ENCODE measurements at places on chromosomes 1 and 21. TPM values are rescaled to one million over a fixed set of nuclear protein-coding genes. Genes with fewer than 3 reads are reported as not detected.
A peak's percentile ranks its signal among the peaks of the same experiment; 100 is the strongest.

- no peaks in the 10 kb centered on the region for H3K27me3 ChIP-seq
- DNase-seq, result no peak
- peaks cover 12% of the 10 kb centered on the region for H3K4me1 ChIP-seq
- H3K36me3 ChIP-seq, result no peaks in the 10 kb centered on the region
Observed at GRCh38 chr1:202355944-202356553, 7.5 kb downstream of the PPP1R12B start.

- no peaks in the 10 kb centered on the region for H3K4me1 ChIP-seq
- H3K27me3 ChIP-seq, result no peaks in the 10 kb centered on the region
- H3K4me3 ChIP-seq, result no peak overlapping the region
- H3K27ac ChIP-seq, result no peak overlapping the region
Observed at GRCh38 chr21:24514081-24514733, 1093.1 kb downstream of the MRPL39 start.

The LCK gene
- not detected for total RNA-seq

- no peak overlapping the region for H3K4me3 ChIP-seq
- no peaks in the 10 kb centered on the region for H3K36me3 ChIP-seq
- H3K4me1 ChIP-seq, result peaks cover 16% of the 10 kb centered on the region
- H3K27ac ChIP-seq, result no peak overlapping the region
- H3K27me3 ChIP-seq, result no peaks in the 10 kb centered on the region
Observed at GRCh38 chr21:38350684-38351083, 93.9 kb downstream of the KCNJ15 start.

DNA sequence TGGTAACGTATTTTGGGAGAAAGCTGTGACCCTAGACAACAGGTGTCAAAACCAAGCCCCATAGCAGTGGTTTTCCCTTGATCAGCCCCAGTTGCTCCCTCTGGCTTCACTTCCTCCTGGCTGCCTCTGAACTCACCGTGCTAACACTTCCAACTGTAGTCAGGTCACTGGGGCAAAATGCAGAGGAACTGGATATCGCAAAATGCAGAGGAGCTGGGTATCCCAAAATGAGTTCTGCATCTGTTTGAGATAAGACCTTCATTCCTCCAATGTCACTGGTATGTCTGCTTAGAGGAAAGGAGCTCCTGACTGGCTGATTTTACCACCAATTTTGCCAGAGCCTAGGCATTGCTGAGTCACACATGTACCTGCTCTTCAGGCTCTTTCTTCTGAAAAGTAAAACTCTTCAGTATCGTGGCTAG lies 19.6 kb upstream of the TACSTD2 start:
- H3K27ac ChIP-seq, result no peak overlapping the region
- peaks cover 16% of the 10 kb centered on the region for H3K36me3 ChIP-seq
- DNase-seq, result no peak
- H3K4me3 ChIP-seq, result no peak overlapping the region

The PLXNA2 gene
- 69.7 TPM for total RNA-seq

The CCDC30 gene
- 3.2 TPM for total RNA-seq

DNA sequence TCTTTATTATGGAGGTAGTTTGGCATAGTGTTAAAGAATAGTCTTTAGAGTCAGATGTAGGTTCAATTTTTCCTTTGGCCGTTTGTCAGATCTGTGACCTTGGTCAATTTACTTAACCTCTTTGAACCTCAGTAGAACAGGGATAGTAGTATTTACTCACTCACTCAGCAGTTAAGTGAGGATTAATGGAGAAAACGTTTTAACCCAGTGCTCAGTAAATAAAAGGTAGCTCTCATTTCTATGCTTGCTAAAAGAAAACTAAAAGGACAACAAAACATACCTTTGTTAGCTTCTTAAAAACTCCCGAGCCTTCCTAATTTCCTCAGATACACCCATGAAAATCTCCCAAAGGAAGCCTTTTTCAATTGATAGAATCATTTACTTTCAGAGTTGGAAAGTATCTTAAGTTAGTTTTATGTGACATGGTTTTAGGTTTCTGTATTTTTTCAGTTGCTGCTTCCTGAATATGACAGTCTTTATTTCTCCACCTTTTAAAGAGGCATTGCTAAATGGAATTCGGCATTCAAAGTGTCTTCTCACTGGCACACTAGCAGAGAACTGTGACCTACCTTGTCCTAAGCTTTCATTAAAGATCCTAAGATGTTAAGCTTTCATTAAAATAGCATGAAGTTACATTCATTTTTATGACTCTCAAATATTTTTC lies 7.8 kb downstream of the ABCD3 start:
- peak overlapping the region; percentile 62 for H3K4me3 ChIP-seq
- H3K4me1 ChIP-seq, result peaks cover 40% of the 10 kb centered on the region
- no peaks in the 10 kb centered on the region for H3K27me3 ChIP-seq

DNA sequence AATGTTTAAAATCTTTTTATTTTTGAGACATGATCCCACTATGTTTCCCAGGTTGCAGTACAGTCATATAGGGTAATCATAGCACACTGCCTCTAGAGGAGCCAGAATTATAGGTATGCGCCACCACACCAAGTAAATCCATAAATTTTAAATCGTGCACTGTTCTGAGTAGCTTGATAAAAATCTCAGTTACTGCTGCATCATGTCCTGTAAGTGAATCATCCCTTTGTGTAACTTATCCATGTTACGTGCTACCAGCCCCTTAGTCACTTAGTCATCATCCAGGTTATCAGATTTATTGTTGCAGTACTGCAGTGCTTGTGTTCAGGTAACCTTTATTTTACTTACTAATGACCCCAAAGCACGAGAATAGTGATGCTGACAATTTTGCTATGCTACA lies 1770.9 kb downstream of the BRINP3 start:
- peak; percentile 85 for DNase-seq
- no peaks in the 10 kb centered on the region for H3K36me3 ChIP-seq
- no peaks in the 10 kb centered on the region for H3K27me3 ChIP-seq
- no peak overlapping the region for H3K4me3 ChIP-seq

DNA sequence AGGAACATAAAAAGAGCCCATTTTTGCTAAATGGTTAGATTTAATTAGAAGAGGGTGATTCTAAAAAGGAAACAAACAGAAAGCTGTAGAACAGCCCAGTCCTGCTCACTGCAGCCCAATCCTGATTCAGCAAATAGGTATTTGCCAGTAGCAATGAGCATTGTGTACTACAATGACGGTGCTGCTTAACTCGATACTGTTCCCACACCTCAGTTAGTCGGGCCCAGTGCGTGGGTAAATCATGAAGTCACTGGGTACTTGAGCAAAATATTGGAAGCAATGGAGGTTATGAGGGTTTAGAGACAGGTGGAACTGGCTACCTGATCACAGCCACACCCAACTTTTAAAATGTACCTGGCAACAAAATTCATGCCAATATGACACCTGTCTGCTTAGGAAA lies 101.5 kb upstream of the ADGRL2 start:
- H3K4me1 ChIP-seq, result peaks cover 30% of the 10 kb centered on the region
- peak overlapping the region; percentile 80 for H3K27ac ChIP-seq
- peak; percentile 83 for DNase-seq
- H3K27me3 ChIP-seq, result no peaks in the 10 kb centered on the region
- H3K4me3 ChIP-seq, result no peak overlapping the region

The VWA5B1 gene
- not detected for total RNA-seq

DNA sequence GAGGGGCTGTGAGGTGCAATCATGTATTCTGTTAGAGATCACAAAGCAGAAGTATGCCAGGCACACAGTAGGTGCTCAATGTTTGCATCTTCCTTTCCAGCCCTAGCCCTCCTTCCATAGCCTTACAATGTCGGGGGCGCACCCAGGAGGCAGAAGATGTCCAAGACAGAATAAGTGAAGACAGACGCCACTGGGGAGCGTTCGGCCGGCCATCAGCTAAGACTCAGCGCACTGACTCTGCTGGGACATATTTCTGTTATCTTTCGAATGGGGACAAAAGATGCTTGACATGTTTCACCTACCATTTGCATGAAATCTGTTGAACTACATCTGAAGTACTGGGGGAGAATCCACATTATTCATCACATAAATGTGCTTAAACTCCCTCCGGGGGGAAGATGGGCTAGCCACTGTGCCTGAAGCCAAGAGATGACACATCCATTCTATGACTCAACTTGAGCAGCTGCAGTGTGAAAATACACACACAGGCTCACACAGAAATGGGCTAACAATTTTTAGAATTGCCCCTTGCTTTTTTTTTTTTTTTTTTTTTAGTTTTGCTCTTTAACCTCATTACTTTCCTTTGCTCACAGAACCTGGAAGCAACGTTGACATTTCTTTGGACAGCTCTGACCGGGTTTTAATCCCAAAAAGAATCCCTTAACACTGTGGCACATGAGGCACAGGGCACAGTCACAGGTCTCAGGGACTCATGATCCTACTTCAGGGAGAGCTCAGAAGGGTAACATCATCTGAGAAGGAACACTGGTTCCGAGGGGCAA lies 7.9 kb downstream of the TIAM1 start:
- H3K36me3 ChIP-seq, result no peaks in the 10 kb centered on the region
- DNase-seq, result peak; percentile 88
- peak overlapping the region; percentile 78 for H3K27ac ChIP-seq
- peaks cover 25% of the 10 kb centered on the region for H3K4me1 ChIP-seq
- H3K27me3 ChIP-seq, result no peaks in the 10 kb centered on the region

- peak; percentile 42 for DNase-seq
- no peaks in the 10 kb centered on the region for H3K27me3 ChIP-seq
- no peaks in the 10 kb centered on the region for H3K36me3 ChIP-seq
- no peak overlapping the region for H3K27ac ChIP-seq
- H3K4me1 ChIP-seq, result no peaks in the 10 kb centered on the region
Observed at GRCh38 chr1:72186733-72187307, 95.5 kb downstream of the NEGR1 start.

Measured in MCF 10A (cell line).